ENCODE measurements at places on chromosomes 6 and 20.

DNA sequence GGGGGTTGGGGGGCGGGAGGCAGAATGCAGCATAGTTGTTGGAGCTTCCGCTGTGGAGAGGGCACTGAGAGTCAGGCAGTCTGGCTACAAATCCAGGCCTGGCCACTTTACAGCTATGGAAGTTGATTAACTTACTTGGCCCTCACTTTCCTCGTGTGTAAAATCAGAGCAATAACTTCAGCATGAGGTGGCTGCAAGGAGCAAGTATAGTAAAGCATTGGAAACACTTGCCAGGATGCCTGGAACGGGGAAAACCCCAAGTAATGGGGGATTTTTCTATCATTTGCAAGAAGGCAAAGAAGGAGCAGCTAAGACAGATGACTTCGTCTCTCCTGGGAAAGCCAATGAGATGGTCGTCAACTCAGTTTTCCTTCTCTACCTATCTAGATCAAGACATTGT is 35.8 kb downstream of the AGPAT4 start:
- no peak for DNase-seq

DNA sequence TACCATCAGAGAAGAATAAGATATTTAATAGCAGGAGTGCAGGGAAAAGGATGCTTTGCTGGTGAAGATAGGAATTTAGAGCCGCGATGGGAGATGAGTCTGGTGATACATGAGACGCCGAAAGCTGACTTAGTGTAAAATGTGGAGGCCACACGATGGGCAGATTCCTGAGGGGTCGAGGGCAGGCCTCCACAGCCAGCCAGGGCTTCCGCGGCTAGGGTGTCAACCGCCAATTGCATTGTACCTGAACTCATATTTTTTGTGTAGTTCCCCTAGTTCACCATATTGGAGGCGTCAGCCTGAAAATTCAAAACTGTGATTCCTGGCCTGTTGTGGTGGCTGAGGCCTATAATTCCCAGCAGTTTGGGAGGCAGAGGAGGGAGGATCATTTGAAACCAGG is 8.5 kb downstream of the ETV7 start:
- DNase-seq = no peak

- no peak for DNase-seq
These were observed 18.7 kb downstream of the ZNF451 start for GRCh38 chr6:57108691-57109090.

DNA sequence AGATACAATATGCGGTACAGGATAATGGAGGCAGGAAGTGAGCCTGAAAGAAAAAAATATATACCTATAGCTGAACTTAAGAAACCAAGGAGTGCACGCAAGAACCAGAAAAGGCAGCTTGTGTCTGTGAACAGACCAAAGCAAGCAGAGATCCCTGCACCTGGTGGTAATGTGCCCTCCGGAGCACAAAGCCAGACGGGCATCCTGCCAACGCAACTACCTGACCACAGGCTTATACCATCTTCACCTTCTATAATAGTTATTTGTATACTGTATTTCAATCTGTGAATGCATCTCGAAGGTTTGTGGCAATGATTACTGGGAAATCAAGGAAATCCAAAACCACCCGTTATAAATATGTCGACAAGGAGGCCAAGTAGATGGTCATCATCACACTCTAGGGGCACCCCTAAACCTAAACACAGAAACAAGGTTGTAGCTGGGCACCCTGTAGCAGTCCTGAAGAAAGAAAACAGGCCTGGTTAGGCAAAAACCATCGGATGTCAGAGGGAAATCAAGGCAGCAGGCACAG is 801 bp downstream of the FBXL4 start:
- peak; percentile 38 for DNase-seq

- no peak for DNase-seq
These were observed 2.4 kb downstream of the DYNLT1 start for GRCh38 chr6:158642097-158642601.

- DNase-seq = no peak
These were observed 301 bp downstream of the PPP1R3D start for GRCh38 chr20:59939879-59940128.

DNA sequence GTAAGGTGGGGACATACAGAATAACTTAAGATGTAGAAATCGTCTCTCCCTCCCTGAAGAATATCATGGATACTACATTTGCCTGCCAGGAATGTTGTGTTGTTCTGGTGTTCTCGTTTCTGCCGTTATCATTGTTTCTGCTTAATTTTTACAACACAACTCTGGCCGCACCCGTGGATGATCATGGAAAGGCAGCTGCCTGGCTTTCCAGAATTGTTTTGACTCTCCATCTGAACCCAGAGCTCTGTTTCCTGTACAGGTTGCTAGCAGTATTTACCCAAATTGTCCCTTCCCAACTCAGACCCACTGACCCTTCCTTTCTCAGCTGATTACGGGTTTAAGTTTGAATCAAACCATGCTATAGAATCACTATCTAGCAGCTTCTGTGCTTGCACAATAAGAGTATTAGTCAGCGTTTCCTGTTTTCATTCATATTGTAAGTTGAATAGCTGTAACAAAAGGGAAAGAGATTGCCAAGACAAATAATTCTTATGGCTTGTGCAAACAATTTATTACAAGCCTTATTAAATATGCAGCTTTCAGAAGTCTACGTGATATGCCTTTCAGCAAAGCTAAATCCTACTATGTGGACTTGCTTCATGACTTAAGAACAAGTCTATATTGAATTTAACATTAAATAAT is 139.0 kb downstream of the MTHFD1L start:
- no peak for DNase-seq

GRCh38 chr6:166278579-166279392 is 29.4 kb downstream of the PRR18 start:
- no peak for DNase-seq

- no peak for DNase-seq
These were observed 555.3 kb upstream of the MAP3K7 start for GRCh38 chr6:91142154-91142553.

GRCh38 chr6:4801491-4802110 is 25.4 kb downstream of the CDYL start:
- peak; percentile 12 for DNase-seq

- no peak for DNase-seq
These were observed 46.0 kb downstream of the VSTM2L start for GRCh38 chr20:37948956-37949355.

DNA sequence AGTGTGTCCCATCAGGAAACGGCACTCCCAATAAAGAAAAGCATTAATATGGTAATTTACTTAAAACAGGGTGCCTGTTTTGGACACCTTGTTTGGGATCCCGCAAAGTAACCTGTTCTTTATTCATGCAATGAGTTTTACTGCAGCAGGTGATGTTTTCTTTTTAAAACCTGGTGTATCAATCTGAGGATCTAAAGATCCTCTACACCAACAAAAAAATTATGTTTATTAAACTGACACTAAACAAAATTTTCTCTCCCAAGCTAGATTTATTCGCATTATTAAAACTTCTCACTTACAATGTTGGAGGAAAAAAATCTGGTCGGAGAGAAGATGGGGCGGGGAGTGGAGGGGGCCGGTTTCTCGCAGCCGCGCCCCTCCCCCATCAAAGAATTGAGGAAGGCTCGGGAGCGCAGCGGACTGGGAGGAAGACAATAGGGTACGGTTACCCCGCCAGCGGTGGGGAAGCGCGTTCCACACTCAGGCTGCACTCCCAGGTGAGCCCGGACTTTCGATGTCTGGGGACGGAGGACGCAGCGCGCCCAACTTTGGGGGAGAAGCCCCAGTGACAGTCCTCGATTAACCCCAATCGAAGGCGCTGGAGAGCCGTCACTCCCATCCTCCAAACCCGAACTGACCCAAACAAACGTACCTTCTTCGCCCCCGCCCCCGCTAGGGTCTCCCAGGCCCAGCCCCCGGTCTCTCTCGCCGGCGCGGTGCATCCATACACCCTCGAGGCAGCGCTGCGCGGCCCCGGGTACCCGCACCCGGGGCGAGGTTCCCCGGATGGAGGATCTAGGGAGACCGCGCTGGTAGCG is 1.3 kb downstream of the CD24 start:
- DNase-seq = no peak

DNA sequence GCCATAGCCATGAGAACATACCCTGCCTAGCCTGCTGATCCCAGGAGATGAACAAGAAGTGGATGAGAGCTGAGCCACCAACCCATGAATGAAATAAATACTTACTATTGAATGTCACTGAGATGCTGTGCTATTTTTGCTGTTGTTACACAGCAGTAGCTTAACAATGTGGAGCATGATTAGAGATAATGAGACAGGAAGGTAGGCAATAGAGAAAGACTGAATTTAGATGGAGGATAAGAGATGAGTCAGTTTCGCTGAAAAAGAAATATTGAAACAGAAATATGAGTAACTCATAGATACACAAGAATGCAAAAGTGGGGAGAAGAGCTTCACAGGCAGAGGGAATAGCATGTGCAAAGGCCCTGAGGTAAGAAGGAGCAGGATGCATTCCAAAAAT is 94.9 kb upstream of the TOP1 start:
- no peak for DNase-seq

DNA sequence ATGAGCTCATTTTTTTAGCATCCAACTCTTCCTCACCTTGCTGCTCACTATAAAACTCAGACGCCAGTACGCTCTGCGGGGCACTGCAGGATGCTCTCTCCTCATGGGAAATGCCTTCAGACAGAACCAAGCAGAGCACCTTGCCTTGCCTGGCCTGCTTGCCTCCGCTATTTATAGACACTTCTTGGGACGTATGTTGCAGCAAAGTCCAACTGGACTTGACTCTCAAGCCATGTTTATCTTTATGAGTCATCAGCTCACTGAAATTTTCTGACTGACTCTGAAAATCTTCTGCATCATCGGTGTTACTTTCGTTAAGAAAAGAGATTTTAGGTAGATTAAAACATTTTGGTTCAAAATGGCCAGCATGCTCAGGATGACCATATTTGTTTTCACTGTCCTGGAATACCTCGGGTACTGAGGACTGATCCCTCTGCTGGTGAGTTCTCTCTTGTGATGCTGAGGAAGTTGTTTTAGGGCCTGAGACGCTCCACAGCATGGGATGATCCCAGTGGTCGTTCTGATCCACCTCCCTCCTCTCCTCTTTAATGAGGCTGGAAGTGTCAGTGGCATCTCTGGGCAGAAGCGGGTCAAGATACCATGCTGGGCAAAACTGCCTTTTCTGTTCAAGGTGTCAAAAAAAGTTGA is 204.5 kb downstream of the KIF16B start:
- no peak for DNase-seq

GRCh38 chr6:123830120-123830519 is 26.5 kb downstream of the NKAIN2 start:
- no peak for DNase-seq

- no peak for DNase-seq
These were observed 19.0 kb upstream of the DCDC2 start for GRCh38 chr6:24376871-24377270.

DNA sequence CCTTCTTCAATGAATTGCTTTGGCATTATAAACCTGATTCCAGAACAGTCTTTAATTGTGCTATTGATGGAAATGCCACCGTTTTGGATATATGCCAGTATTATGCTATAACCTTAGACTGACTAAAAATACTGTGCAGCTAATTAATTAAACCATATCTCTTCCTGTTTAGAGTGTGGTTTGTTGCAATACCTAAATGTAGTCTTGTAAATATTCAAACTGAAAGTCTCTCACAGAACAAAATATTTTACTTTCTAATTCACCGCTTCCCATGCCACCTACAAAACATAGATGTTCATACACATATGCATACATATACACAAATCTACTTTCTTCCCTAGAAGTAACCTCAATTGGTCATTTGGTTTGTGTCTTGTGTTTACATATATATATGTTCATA is 126.6 kb downstream of the SIM1 start:
- no peak for DNase-seq

GRCh38 chr6:41589223-41589622 is 43.0 kb downstream of the FOXP4 start:
- DNase-seq = no peak
